ENCODE measurements at places on chromosomes 2 and 18. TPM values are rescaled to one million over a fixed set of nuclear protein-coding genes. Genes with fewer than 3 reads are reported as not detected.
A peak's percentile ranks its signal among the peaks of the same experiment; 100 is the strongest.

The IL1F10 gene
- not detected for total RNA-seq

The OTOF gene
- total RNA-seq: 0.50 TPM

DNA sequence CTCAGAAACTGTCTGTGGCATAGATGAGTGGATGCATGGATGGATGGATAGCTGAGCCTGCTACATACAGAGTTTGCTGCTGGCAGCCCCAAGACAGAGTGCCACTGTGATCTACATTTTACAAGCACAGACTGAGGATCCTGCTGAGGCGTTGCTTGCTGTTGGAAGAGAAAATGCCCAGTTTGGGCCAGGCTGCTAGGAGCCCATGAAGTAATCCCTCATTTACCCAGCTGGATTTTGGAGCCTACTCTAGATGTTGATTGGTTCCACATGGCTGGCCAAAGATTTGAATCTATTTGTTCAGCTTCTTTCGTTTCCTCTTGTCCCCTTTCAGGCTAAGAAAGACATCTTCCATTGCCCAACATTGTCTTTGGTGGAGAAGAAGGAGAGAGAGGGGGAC, 261.3 kb downstream of the CLIP4 start:
- no peaks in the 10 kb centered on the region for H3K4me1 ChIP-seq
- no peak overlapping the region for H3K4me3 ChIP-seq
- H3K36me3 ChIP-seq: no peaks in the 10 kb centered on the region
- DNase-seq: no peak
- H3K27ac ChIP-seq: no peak overlapping the region

GRCh38 chr2:196234672-196235071, 63.3 kb upstream of the STK17B start:
- H3K36me3 ChIP-seq: no peaks in the 10 kb centered on the region
- no peak for DNase-seq
- peaks cover 47% of the 10 kb centered on the region for H3K4me1 ChIP-seq
- H3K4me3 ChIP-seq: peak overlapping the region; percentile 57

The ANKRD62 gene
- total RNA-seq: not detected

- H3K27me3 ChIP-seq: peaks cover 7% of the 10 kb centered on the region
- no peak overlapping the region for H3K27ac ChIP-seq
- no peak overlapping the region for H3K4me3 ChIP-seq
- no peaks in the 10 kb centered on the region for H3K4me1 ChIP-seq
These were observed 9.3 kb upstream of the TSN start for GRCh38 chr2:121746071-121746578.

DNA sequence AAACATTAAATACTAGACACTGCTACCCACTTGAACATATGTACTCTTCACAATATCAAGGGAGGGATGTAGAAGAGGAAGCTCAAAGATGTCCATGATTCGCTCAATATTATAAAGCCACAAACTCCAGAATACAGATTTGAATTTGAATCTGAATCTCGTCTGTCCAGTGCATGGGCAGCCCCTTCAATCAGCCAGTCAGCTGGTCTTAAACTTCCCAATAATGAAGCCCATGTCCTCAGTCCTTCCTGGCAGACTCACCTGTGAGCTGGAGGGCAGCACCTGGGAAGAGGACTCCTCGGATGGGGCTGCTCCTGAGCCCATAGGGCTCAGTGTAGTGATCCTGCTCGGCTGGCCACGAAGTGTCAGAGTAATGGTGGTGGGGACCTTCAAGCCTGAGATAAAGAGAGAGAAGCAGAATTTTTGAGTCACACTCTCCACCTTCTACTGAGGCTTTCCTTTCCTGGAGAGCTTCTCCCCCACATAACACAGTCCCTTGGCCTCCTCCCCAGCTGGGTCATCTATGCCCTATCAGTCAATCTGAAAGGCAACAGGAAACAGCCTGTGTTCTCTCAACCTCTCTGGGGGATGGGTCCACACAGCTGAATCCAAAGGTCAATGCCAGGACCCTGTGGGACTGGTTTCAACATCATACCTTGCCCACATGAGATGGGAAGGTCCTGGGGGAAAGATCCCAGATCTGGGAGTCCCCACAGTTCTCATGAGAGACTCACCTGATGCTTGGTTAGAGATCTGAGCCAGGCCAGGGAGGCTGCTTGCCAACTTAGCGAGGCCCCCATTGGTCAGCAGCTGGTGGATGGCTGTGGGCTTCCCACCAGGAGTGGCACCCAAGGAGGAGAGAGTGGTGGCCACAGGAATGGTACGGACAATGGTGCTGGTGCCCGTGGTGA, 36.5 kb downstream of the KANSL3 start:
- no peaks in the 10 kb centered on the region for H3K27me3 ChIP-seq
- no peak for DNase-seq
- H3K4me1 ChIP-seq: peaks cover 12% of the 10 kb centered on the region
- H3K4me3 ChIP-seq: no peak overlapping the region
- peak overlapping the region; percentile 68 for H3K27ac ChIP-seq

DNA sequence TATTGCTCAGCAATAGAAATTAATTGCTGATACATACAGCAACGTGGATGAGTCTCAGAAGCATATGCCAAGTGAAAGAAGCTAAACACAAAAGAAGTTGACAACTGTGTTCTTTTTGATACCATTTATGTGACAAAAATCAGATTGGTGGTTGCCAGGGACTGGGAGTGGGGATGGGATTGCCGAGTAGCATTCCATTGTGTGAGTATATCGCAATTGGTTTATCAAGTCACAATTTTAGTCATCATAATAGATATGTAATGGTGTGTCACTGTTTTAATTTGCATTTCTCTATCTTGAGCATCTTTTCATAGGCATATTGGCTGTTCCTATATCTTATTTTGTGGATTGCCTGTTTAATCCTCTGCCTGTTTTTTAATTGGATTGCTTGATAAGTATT, 20.9 kb downstream of the STRADB start:
- H3K36me3 ChIP-seq: peaks cover 15% of the 10 kb centered on the region
- no peaks in the 10 kb centered on the region for H3K27me3 ChIP-seq
- H3K27ac ChIP-seq: no peak overlapping the region
- no peak for DNase-seq
- H3K4me1 ChIP-seq: peaks cover 5% of the 10 kb centered on the region

The TWIST2 gene
- not detected for total RNA-seq

- no peaks in the 10 kb centered on the region for H3K27me3 ChIP-seq
- peaks cover 8% of the 10 kb centered on the region for H3K4me1 ChIP-seq
- H3K27ac ChIP-seq: peak overlapping the region; percentile 96
- no peak for DNase-seq
- peak overlapping the region; percentile 97 for H3K4me3 ChIP-seq
These were observed 1.2 kb upstream of the C2orf15 start for GRCh38 chr2:99140056-99140859.

DNA sequence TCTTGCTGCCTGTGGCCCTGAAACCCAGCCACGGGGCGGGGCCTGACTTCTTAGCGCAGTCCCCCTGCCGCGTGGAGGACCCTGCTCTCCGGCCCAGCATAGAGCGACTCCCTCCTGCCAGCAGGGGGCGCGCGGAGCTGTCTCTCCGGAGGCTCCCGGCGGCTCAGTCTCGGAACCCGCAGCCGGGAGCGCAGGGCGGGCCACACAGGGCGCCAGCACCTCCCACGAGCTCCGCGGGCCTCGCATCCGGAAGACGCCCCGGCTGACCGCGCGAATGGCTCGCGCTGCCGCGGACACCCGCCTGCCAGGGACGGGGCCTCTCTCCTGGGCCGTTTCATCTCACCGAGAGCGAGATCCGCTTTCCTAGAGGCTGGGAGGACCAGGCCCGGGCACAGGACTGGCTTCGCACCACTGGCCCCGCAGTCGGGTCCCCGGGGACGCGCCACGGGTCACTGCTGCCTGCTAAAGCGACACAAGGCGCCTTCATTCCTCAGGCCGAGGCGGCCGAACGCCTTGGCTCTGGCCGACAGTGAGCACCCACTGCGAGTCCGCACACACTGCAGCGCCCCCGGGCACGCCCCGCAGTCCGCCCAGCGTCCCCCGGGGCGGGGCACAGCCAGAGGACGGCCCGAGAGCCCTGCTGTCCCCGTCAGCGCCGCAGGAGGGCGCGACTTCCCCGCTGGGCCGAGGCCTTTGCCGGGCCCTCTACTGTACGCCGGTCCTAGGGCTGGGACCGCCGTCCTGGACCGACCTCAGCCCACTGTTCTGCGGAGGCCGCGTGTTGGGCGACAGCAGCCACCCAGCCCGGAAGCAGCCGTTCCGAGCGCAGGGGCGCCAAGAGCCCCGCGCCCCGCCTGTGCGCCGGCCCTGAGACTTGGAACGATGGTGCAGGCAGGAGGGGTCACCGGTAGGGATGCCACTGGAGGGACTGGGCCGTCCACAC, 39.0 kb upstream of the ARHGEF4 start:
- H3K27ac ChIP-seq: peak overlapping the region; percentile 24
- H3K4me3 ChIP-seq: peak overlapping the region; percentile 71
- H3K27me3 ChIP-seq: peaks cover 11% of the 10 kb centered on the region
- peak; percentile 91 for DNase-seq
- peaks cover 3% of the 10 kb centered on the region for H3K4me1 ChIP-seq
- H3K36me3 ChIP-seq: no peaks in the 10 kb centered on the region

GRCh38 chr2:134217924-134218323, 35.9 kb upstream of the MGAT5 start:
- peaks cover 4% of the 10 kb centered on the region for H3K36me3 ChIP-seq
- peaks cover 65% of the 10 kb centered on the region for H3K4me1 ChIP-seq
- peak overlapping the region; percentile 90 for H3K4me3 ChIP-seq
- H3K27me3 ChIP-seq: no peaks in the 10 kb centered on the region
- DNase-seq: no peak

DNA sequence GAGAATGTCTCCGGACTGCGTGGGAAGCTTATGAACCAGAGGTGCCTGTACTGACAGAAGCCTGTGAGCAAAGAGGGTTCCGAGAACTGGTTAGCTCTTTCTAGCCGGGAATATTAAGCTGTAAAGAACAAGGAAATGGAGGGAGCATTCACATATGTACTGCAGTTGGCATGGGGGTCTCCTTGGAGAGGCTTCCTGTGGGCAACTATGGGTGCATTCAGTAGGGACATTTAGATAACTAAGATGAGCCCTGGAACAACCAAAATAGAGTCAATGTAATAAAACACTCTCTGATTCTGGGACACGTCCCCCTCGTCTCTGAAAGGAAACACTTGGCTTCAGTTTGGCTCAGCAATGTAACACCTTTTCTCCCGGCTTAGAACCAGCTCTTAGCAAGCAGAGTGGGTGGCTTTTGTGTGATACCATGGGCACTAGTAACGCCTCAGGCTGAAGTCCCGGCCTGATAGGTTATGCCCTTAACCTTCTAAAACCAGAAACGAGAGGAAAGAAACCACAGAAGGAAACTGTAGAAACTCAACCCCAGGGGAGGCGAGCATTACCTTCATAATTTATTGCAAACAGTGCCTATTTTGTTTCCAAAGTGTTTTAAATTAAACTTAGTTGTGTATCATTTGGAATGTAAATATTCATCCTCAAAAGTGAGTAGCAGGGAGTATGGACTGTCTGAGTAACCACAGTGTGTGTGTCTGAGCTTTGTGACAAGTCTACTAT, 48.8 kb upstream of the LPIN2 start:
- H3K4me3 ChIP-seq: peak overlapping the region; percentile 86
- no peak for DNase-seq
- peak overlapping the region; percentile 100 for H3K27ac ChIP-seq
- peaks cover 45% of the 10 kb centered on the region for H3K4me1 ChIP-seq
- H3K36me3 ChIP-seq: no peaks in the 10 kb centered on the region

The ARMC9 gene
- 0.37 TPM for total RNA-seq

DNA sequence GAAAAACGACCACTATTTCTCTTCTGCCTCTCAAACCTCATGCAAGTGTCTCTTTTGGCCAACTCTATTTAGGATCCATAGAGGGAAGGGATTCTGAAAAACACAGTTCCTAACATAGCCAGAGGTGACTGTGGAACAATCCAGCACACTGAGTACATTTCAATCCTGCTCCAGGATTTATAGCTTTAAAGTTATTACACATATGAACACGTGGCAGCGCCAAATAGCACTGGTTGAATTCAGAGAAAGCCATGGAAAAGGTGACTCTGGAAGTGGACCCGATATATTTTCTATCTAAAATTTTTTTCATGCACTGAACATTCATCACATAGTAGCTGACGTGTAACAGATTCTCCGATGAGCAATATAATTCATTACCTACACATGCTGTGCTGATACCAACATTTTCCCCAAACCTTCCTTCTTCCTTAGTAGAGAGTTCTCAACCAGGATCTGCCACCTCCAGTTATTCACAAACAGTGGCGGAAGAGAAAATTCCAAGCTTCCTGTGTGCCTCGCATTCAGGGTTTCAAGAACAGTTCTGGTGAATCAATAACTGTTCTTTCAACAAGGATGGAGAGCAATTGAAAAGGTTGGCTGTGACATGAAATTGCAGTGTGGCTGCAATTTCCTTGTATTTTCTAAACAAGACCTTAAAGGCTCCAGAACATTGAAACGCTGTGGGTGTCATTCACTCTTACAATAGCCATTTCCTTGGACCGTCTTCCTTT, 25.7 kb upstream of the TTR start:
- H3K4me1 ChIP-seq: no peaks in the 10 kb centered on the region
- no peak for DNase-seq
- peaks cover 36% of the 10 kb centered on the region for H3K27me3 ChIP-seq
- no peaks in the 10 kb centered on the region for H3K36me3 ChIP-seq
- H3K27ac ChIP-seq: no peak overlapping the region
- no peak overlapping the region for H3K4me3 ChIP-seq

GRCh38 chr2:11203480-11203879, 48.2 kb downstream of the SLC66A3 start:
- no peak overlapping the region for H3K4me3 ChIP-seq
- no peak for DNase-seq
- no peak overlapping the region for H3K27ac ChIP-seq
- H3K27me3 ChIP-seq: no peaks in the 10 kb centered on the region
- peaks cover 26% of the 10 kb centered on the region for H3K4me1 ChIP-seq

DNA sequence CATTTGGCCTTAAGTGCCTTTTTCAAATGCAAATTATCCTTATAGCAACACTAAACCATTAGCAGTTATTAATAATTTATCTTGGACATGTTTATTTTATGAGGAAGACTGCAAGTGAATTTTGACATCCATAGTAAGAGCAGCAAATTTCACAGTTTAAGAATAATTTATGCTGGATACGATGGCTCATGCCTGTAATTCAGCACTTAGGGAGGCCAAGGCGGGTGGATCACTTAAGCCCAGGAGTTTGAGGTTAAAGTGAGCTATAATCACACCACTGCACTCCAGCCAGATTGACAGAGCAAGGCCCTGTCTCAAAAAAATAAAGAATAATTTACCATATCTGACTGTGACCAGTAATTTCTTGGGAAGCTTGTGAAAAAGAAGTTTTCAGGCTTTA, 286.2 kb downstream of the TMX3 start:
- no peaks in the 10 kb centered on the region for H3K4me1 ChIP-seq
- H3K27me3 ChIP-seq: peaks cover 16% of the 10 kb centered on the region
- no peak overlapping the region for H3K27ac ChIP-seq

The CFC1 gene
- not detected for total RNA-seq

The ALLC gene
- total RNA-seq: not detected

The PLEKHH2 gene
- not detected for total RNA-seq

GRCh38 chr2:201357221-201357620, at the start of gene FLACC1:
FLACC1 (minus strand) TSS chr2:201357345; CDS start chr2:201351404, 5,941 bp downstream.
- H3K36me3 ChIP-seq: peaks cover 5% of the 10 kb centered on the region
- no peak for DNase-seq
- H3K4me3 ChIP-seq: no peak within 1 kb of the TSS
- no peaks in the 10 kb centered on the region for H3K27me3 ChIP-seq
- H3K27ac ChIP-seq: no peak within 1 kb of the TSS

The CCDC68 gene
- not detected for total RNA-seq

The SERPINB7 gene
- not detected for total RNA-seq

The NT5C1B gene
- not detected for total RNA-seq

The ELOA2 gene
- total RNA-seq: not detected

- peaks cover 12% of the 10 kb centered on the region for H3K27me3 ChIP-seq
- H3K4me3 ChIP-seq: no peak overlapping the region
- H3K36me3 ChIP-seq: peaks cover 2% of the 10 kb centered on the region
- H3K4me1 ChIP-seq: peaks cover 2% of the 10 kb centered on the region
- DNase-seq: no peak
These were observed 45.1 kb downstream of the ARHGEF33 start for GRCh38 chr2:38934742-38935141.

All from T-helper 17 cell (primary cell).